ENCODE measurements at places on chromosomes 4 and X. TPM values are rescaled to one million over a fixed set of nuclear protein-coding genes. Genes with fewer than 3 reads are reported as not detected.

APLN gene
- total RNA-seq, result 2.1 TPM

SASH3 gene
- not detected for total RNA-seq

ABLIM2 gene
- not detected for total RNA-seq

DNA sequence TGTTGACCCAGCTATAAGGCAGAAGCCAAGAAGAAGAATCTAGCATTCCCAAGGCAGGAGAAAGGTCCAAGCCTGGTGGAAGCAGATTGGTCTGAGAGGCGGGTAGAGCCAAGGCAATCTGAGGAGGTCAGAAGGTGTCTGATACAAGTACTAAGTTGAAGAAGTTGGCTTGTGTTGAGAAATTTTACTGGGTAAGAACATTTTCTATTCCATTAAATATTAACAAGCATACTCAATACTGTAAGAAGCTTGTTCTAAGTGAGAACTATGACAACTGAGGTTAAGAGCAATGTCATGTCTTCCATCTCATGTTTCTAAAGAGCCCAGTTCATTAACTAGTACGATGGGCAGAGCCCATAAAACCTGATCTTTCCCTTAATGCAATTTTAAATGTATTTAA is 75.0 kb downstream of the FAM13A start:
- DNase-seq, result no peak

DNA sequence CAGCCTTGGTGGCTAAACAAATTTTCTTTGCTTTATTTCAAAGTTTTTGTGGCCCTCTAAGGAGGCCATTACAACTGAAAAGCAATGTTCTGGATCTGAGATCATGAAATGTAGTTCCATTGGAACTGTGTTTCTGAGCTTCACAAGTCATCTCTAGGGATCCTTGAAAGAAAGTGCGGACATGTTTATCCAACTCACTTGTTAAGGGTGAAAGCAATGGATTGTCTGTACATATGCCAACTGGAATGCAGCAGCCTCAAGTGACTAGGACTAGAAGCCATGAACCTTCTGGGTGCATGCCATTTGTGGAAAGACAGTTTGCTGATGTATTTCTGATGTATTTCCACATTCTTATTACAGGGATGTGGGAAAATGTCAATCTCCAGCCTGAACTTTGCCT is 36.7 kb upstream of the KLHL13 start:
- DNase-seq, result no peak

DNA sequence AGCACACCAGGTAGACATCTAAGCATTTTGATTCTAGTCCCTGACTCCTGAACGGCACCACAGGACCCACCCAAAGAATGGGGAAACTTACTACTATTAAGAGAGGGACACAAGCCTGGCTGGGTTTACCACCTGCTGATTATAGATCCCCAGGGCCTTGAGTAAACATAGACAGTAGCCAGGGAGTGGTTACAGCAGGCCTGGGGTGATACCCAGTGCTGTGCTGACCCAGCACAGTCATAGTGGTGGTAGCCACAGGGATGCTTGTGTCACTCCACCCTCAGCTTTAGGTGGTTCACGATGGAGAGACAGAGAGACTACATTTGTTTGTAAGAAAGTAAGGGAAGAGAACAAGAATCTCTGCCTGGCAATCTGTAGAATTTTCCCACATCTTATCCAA is 11.7 kb downstream of the CYSLTR1 start:
- peak; percentile 18 for DNase-seq

GPC3 gene
- not detected for total RNA-seq

DNA sequence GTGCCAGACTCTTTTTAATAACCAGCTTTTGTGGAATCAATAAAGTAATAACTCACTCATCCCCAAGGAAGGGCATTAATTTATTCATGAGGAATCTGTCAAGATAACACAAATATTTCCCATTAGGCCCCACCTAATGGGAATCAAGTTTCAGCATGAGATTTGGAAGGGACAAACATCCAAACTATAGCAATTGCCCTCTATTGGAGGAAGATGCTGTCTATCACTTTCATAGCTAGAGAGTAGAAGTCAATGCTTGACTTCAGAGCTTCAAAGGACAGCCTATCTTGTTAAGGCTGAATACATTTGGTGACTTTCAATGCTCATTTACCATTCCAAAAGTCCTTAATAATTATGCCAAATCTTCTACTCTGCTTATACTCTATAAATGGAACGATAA is 84.9 kb upstream of the ATOH1 start:
- DNase-seq, result no peak

DNA sequence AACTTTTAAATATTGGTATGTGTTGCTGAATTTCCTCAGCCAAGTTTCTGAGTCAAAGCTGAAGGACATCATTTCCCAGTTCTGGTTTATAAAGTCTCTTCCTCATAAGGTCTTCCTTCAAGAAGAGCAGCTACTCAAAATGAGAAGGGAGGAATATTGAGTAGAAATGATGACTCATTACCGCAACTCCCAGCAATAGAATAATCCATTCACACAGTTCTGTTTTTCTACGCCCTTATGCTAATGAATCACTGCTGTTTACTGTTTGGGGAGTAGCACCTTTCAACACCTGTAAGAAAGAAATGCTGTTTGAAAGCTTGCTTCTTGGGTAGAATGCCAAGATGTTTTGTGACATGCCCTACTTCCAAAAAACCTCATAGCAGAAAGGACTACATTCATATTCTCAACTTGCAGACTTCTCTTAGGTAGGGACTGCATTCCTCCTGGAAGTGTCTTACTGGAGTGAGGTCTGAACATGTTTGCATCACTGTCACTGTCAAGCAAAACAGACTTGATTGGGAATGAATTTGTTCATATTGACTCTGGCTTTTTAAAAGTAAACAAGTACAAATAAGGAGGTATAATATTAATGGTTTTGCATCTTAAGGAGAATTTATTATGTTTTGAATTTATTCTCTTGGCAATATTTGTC is 147.2 kb upstream of the BANK1 start:
- DNase-seq, result peak; percentile 34

DNA sequence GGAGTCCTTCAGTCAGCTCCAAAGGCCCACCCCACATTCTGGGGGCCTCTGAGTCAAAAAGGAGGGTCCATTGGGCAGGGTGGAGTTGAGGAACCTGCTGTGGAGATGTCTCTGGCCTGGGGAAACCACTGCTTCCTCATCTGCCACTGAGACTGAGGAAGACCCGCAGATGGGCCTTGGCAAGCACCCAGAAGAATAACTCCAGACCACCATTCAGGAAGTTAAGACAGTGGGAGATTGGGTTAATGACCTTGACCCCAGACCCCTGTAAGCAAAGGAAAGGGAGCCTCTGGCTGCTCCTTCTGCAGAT is 8.1 kb upstream of the HSD17B10 start:
- DNase-seq, result no peak

- DNase-seq, result no peak
Measured at GRCh38 chrX:138719396-138719795, 7.9 kb upstream of the FGF13 start.

- DNase-seq, result no peak
Measured at GRCh38 chr4:27414887-27415731, 554.5 kb downstream of the STIM2 start.

DNA sequence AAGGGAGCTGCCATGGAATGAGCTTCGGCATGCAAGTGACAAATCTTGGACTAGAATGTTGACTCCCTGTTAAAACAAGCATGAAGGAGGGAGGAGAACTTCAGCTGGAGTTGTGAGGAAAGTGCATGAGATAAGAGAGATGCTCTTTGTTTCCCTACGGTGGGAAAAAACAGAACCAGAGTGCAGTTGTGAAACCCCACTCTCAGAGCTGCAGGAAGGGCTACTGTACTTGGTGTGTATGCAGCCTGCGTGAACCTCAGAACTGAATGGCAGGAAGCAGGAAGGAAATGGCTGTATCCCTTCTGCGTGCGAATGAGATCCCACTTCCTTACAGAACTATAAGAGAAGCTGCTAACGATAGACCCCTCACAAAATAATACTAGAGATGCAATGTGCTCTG is 57.2 kb downstream of the EGF start:
- DNase-seq, result no peak

MAGEB10 gene
- 0.10 TPM for total RNA-seq

GRCh38 chr4:184163813-184164212 is 53.9 kb downstream of the ENPP6 start:
- DNase-seq, result peak; percentile 6

DNA sequence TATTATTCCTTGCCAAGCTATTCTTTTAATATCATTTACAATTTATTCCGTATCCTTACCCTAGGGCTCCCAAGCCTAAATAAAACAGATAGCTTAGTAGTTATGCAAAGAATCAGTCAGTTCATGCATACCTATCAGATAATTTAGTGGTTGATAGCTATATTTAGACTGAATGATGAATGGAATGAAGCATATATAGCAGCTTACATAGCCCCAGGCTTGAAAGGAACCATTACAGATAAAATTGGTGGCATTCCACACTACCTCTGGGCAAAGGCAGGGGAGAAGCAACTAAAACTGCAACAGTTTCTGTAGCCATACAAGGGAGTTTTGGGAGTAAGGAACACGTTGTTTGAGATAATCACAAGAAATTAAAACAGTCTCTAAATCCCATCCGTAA is 2.7 kb downstream of the ACE2 start:
- DNase-seq, result peak; percentile 59
